ENCODE measurements at places on chromosomes 16 and 17. TPM values are rescaled to one million over a fixed set of nuclear protein-coding genes. Genes with fewer than 3 reads are reported as not detected.

Gene CCL4
- not detected for total RNA-seq

GRCh38 chr17:30600830-30601494 lies 123.8 kb downstream of the GOSR1 start:
- DNase-seq = peak; percentile 23

DNA sequence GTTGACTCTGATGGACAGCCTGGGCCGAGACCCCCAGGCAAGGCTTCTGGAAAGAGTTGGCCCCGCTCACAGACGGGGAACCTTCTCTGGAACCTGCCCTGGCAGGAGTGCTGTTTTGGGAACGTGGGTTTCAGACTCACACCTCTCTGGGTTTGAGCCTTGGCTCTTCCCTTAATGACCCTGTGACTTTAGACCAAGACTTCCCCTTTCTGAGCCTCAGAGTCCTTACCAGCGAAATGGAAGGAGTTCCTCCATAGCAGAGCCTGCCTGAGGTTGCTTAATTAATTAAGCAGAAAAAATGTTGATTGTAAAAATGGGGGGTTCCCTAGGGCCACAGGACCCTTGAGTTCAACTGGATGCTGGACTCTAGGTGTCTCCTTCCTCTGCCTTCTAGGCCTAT lies 408.2 kb downstream of the SEC14L1 start:
- DNase-seq = no peak

Gene DNASE1L2
- 0.41 TPM for total RNA-seq

DNA sequence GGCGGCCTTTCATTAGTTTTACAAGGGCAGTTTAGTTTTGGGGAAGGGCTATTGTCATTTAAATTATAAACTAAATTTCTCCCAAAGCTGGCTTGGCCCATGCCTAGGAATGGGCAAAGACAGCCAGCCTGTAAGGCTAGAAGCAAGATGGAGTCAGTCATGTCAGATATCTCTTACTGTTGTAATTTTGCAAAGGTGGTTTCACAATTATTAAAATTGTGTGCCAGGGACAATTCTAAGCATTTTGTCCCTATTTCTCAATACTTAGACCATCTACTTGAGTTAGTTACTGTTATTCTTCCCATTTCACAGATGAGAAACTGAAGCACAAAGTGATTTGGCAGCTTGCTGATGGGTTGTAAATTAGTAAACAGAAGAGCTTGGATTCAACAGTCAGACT lies 467.7 kb upstream of the GOT2 start:
- DNase-seq = no peak

Gene ATP2A1
- 0.21 TPM for total RNA-seq

Gene ZFPM1
- 4.4 TPM for total RNA-seq

- DNase-seq = no peak
These were observed 3.6 kb downstream of the SDK2 start for GRCh38 chr17:73640691-73641090.

DNA sequence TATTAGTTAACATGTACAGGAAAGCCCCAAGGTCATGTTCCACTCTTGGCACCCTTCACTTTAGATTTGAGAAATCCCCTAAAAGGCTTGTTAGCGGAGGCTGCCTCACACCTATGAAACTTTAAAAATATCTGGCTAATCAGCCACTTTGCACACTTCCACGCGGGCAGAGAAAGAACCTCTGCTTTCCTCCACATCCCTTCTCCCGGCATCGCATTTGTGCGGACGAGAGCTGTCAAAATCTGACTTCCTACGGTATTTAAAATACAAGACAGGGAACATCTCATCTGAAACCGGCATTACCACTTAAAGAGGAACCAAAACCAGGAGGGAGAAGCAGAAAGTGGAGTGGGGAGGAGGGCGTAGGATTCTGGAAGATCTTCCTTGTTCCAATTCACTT lies 422.3 kb downstream of the TMEM114 start:
- DNase-seq = no peak

DNA sequence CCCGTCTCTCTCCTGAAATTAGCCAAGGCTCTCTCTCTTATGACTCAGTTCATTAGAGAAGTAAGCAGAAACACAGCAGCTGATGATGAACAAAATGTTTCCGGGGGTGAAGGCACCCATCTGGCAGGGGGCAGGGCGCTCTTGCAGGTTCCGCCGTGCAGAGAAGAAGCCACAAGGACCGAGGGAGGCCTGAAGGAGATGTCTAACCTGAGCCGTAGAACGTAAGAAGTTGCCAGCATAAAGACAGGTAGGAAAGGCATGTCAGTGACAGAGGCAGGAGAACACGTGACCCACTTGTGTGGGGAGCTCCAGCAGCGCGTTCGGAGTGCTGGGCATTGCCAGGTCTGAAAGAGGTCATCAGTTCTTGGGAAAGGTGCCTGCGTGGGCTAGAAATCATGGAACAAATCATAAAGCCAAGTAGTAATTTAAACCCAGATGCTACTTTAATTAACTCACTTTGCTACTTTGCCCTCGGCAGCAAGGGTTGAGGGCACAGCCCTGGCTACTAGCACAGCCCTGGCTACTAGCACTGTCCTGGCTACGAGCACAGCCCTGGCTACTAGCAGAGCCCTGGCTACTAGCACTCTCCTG lies 198.6 kb downstream of the RPTOR start:
- DNase-seq = no peak

DNA sequence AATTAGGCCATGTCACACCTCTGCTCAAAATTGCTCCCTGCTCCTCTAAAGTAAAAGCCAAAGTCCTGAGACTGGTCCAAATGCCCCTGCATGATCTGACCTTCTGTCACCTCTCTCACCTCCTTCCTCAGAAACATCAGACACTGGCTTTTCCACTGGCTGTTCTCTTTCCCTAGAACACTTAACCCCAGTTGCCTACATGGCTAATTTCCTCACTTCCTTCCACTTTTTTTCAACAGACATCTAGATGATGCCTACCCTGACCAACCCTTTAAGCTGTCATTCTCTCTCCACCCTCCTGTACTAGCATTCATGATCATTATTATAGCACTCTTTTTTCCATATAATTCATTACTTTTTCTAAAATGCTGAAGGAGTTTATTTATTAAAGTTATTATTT lies 31.0 kb downstream of the CCT6B start:
- DNase-seq = no peak

DNA sequence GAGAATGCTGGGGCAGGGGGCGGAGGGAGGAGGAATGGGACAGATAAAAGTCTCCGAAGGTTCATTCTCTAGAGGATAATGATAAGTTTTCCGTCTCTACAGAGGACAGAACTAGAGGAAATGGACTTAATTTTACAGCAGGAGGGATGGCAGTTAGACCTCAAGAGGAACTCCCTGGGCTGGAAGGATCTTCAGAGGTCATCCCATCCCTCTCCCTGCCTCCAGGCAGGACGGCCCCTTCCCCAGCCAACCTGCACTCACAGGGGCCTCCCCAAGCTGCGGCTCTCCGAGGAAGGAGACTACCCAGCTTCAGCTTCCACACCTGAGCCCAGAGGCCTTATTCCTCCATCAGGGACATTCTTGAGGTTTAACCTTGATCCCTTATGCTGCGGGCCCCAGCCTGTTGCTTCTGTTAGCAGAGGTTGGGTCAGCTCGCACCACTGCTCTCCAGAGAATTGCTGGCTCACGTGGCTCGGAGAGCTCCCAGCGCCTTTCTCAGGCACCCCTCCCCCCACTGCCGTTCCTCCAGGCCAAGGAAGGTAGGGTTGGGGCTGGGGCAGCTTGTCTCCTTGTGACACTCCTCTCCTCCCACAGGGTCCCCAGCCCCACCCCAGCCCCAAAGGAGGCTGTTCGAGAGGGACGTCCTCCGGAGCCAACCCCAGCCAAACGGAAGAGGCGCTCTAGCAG lies 8.5 kb downstream of the ELOB start:
- peak; percentile 67 for DNase-seq

DNA sequence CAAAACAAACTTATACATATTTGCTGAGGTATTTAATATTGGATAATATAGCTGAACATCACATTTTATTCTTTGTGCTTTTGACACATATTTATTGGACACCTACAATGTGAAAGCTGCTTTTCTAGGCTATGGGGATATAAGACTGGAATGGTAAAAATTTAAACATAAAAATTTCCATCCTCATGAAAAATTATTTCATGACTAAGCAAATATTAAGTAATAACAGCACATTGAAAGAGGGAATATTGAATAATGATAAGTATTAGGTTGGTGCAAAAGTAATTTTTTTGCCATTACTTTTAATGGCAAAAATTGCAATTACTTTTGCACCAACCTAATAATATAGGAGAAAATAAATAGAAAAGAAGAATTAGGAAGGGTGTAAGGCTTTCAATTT lies 972.5 kb upstream of the CDH8 start:
- DNase-seq = no peak

DNA sequence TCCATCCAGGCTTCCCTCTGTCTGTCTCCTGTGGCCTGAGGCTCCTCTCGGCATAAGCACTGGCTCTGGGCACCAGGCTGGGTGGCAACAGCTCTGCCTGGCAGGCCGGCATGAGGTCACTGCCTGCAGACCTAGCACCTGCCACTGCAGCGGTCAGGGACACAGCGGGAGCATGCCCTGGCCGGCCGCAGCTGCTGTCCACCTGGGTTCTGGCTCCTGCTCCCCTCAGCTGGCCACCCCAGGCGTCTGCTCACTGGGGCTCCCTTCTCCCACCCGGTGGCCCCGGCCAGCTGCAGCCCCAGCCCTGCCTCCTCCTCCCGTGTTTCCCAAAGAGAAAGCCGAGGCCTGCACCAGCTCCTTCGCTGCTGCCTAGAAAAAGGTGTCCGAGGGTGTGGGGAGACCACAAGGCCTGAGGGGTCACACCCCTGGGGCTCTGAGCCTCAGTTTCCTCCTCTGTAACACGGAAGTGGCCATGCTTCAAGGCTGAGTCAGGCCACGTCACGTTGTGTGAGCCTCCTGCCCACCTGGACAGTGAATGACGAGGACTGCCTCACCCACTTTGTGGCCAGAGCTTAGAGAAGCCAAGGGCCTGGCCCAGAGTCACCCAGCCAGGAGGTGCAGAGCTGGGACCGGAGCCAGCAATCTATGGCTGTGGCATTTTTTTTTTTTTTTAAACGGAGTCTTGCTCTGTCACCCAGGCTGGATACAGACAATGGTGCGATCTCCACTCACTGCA lies 6.7 kb downstream of the NTHL1 start:
- DNase-seq = no peak

DNA sequence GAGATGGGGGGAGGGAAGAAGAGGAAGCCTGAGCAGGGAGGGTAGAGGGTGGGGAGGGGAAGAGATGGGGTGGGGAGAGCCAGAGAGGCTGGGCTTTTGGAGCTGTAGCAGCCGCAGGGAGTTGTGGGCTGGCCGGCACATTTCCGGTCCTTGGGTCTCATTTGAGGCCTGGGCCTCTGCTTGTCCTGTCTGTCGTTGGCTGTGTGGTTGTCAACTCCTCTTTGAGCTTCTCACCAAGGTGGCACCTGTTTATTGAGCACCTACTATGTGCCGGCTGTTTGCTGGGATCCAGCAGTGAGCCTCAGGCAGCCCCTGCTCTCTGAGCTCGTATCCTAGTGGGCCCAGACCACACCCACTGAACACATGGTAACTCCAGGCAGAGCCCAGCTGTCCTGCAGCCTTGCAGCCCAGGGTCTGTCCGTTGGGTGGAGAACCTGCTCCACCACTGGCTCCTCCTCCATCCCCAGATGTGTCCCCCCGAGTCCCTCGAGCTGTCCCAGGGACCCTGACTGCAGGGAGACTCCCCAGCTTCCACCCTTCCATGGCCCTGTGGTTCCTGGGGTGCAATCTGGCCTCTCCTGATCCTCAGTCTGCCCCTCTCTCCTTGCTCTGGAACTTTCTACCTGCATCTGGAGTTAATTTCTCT lies 164.9 kb downstream of the IRF8 start:
- no peak for DNase-seq

Gene HS3ST4
- total RNA-seq = not detected

Gene BAIAP3
- 0.27 TPM for total RNA-seq

GRCh38 chr17:15966183-15966878 lies 21.4 kb downstream of the ADORA2B start:
- no peak for DNase-seq

Gene SYNGR3
- 1.8 TPM for total RNA-seq

Gene GNPTG
- total RNA-seq = 21.6 TPM

Measured in foreskin keratinocyte (primary cell).